ENCODE measurements at places on chromosomes 11 and 22.

- ATAC-seq = no peak
Observed at GRCh38 chr22:36550701-36551495, 21.9 kb upstream of the EIF3D start.

DNA sequence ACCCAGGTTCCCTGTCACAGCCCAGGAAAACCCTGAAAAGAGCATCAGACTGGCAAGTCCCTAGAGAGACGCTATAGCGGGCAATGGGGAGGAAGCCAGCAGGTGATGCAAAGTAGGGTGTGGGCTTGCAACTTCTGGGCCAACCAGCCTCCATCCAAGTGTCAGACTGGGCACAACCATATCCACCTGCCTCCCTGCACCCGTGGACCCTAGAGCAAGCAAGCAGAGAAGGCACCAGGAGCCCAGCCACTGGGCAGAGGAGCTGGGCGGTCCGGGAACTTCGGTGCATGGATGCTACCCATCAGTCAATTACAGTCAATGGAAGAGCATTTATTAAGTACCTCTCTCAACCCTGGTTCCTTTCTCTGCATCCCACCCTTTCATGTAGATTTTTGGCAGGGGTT lies 2.8 kb downstream of the NECTIN1 start:
- ATAC-seq = no peak

- no peak for ATAC-seq
Observed at GRCh38 chr11:65852508-65853245, 5.3 kb downstream of the CFL1 start.

GRCh38 chr22:45328822-45329529 lies 19.2 kb downstream of the FAM118A start:
- ATAC-seq = no peak

DNA sequence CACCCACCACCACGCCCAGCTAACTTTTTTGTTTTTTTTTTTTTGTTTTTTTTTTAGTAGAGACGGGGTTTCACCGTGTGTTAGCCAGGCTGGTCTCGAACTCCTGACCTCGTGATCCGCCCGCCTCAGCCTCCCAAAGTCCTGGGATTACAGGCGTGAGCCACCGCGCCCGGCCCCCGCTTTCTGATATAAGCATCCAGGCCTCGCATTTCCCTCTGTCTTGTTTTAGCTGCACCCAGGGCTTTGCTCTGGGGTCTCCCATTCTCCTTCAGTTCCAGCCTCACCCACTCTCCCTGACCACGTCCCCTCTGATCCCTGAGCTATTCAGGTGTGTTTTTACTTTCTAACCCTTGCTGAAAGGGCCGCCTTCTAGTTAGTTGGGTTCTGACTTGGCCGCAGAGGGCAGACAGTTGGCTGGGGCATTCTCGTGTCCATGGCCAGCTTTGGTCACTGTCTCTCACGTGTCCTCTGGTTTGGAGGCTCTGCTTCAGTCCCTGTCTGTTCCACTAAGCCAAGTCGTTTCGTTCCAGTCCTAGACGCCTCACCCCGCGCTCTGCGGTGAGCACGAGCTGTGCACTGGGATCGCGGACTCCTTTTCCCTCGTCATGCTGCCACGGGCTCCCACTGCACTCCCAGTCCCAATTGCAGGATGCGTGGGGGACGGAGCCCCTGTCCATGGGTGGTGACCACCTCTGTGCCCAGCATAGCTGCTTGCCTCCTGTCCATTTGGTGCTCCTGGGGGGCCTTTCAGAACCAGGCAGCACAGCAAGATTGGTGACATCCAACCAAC lies 6.0 kb upstream of the TNNT3 start:
- ATAC-seq = no peak

DNA sequence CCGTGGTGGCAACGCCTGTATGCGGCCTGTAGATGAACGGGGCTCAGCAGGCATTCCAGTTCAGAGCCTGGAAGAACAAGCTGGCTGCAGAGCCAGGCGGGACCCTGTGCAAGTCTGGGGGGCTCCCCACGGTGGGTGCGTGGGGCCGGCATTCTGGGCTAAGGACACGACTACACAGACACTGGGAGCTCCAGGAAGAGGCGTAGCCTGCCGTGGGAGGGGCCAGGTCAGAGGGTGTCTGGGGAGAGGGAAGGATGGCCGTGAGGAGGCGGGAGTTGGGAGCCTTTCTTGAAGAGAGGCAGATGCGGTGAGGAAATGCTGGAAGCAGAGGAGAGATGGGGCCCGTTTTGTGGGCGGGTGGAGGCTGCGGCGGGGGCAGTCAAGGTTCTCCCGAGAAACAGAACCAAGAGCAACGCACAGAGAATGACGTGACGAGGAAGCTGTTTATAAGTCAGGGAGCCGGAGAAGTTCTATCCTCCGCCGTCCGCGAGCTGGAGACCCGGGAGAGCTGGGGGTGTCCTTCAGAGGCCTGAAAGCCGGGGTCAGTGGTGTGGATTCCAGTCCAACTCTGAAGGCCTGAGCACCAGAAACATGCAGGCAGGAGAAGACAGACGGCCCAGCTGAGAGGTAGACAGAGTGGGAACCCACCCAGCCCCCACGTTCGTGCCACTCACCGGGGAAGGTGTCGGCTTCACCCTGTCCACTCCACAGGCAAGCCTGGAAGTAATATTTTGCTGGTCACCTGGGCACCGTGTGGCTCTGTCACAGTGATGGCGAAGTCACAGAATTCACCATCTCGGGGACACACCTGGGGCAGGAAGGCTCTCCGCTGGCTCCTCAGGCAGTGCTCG lies 529.6 kb downstream of the BRD1 start:
- no peak for ATAC-seq

- peak; percentile 69 for ATAC-seq
Observed at GRCh38 chr11:78187366-78188285, 800 bp downstream of the KCTD21 start.

Data from activated CD4-positive, CD25-positive, alpha-beta regulatory T cell treated with anti-CD3 and anti-CD28 coated beads, Interleukin-2, amount 50 U/mL, for 24 hours (primary cell).